ENCODE measurements at places on chromosomes 2 and 18. TPM values are rescaled to one million over a fixed set of nuclear protein-coding genes. Genes with fewer than 3 reads are reported as not detected.

The DSG2 gene
- 0.10 TPM for total RNA-seq

The CROCC2 gene
- total RNA-seq = not detected

The BAZ2B gene
- 8.5 TPM for total RNA-seq

GRCh38 chr2:228871012-228871411 lies 400.1 kb downstream of the PID1 start:
- no peak for DNase-seq

DNA sequence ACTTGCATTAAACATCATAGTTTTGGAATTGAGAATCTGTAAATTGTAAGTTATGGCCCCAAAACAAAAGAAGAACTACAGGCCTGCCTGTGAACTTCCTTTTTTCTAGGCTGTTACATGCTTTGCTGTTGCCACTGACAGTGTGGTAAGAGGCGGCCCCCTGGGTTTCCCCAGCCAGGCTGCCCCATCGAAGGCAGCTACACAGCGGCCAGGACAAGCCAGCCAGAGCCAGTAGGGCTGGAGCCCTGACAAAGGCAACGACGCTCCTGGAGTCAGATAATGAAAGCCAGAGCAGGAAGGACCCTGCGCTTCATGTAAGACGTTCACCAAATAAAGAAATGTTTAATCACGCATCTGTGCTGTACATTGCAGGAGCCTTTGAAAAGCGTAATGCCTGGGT lies 55.0 kb downstream of the ANKRD44 start:
- DNase-seq = peak; percentile 79

DNA sequence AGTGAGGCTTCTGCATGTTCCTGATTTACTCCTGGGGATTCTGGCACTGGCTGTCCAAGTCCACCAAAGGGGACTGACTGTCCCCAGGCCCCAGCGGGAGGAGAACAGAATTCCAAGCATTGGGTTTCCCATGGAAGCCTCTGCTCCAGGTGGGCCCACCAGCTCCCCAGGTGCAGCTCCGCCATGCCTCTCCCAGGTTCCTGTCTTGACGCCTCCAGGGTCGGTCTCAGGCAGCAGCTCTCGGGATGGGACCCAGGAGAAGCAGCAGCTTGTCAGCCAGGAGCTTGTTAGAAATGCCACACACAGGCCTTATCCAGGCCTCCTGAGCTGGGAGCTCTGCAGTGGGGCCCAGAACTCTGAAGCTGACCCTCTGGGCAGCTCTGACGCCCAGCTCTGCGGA lies 47.9 kb downstream of the DCDC2C start:
- DNase-seq = no peak

DNA sequence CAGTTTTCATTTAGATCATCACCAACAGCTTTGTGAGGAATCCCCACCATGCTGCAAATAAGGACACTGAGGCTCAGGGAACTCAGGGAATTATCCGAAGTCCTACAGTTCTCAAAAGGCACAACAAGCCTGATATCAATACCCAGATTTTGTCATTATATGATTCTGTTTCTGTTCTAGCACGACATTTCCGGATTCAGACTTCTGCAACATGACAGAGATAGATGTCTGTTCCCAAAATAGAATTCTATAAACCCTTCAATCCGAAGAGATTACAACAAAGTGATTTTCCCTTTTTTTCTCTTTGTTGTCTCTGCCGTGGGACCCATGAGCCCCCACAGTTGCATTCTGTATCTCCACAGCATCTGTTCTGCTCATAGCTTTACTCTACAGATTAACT lies 72.0 kb downstream of the DOCK10 start:
- DNase-seq = no peak

DNA sequence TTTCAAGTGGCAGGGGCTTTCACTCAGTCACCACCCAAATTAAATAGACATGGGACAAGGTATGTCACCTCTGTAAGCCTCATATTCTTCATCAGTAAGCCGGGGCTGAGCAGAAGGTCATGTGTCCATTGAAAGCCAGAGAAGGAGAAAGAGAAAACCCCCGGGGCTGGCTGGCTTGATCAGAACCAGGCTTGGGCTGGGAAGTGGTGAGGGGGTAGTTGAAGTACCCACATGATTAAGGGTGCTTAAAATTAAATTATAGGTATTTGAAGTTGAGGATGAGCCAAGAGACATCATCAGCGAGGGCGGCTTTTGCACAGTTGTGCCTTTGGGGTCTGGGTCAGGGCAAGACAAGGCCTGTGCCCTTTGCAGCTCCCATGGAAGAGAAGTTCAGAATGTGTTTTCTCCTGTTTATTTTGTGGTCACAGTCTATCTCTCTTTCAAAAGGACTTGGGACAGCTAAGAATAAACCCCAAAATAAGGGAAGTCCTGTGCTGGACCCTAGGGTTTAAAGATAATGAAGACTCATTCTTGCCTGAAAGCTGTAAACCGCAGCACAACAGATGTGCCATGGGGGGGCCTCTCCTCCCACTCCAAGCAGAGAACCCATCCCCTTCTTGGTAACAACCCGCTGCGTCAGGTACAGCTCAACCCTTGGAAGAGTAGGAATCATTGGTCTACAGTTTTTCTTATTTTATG lies 10.7 kb downstream of the DBI start:
- DNase-seq = no peak

DNA sequence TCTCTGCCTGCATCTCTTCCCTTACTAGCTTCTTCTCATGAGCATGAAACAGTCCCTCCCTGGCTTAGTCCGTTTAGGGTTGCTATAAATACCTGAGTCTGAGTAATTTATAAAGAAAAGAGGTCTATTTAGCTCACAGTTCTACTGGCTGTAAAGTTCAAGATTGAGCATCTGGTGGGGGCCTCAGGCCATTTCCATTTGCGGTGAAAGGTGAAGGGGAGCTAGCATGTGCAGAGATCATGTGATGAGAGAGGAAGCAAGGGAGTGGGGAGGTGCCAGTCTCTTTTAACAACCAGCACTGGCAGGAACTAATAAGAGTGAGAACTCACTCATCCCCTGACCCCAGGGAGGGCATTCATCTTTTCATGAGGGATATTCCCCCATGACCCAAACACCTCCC lies 26.8 kb downstream of the RHBDD1 start:
- DNase-seq = no peak

GRCh38 chr2:60303680-60304079 lies 249.8 kb downstream of the BCL11A start:
- DNase-seq = no peak

DNA sequence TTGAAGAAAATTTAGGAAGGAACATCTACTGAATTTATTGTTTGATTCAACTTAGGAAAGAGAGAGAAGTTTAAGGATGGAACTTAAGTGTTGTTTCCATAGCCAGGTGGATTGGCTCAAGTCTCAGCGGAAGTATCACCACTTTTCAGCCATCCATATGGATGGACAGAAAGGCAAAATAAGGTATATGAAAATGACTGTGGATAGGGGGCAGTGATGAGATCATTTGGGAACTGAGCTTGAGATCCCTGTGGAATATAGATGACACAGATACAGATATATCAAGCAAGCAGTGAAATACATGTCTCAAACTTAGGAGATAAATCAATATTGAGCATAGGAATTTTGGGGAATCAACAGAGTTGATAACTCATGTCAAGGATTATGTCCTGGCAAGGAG lies 1462.7 kb upstream of the NXPH2 start:
- DNase-seq = no peak

- no peak for DNase-seq
Measured at GRCh38 chr2:127675331-127676261, at the start of gene LIMS2. LIMS2 (minus strand) TSS chr2:127675530; CDS start chr2:127675024, 506 bp downstream.

DNA sequence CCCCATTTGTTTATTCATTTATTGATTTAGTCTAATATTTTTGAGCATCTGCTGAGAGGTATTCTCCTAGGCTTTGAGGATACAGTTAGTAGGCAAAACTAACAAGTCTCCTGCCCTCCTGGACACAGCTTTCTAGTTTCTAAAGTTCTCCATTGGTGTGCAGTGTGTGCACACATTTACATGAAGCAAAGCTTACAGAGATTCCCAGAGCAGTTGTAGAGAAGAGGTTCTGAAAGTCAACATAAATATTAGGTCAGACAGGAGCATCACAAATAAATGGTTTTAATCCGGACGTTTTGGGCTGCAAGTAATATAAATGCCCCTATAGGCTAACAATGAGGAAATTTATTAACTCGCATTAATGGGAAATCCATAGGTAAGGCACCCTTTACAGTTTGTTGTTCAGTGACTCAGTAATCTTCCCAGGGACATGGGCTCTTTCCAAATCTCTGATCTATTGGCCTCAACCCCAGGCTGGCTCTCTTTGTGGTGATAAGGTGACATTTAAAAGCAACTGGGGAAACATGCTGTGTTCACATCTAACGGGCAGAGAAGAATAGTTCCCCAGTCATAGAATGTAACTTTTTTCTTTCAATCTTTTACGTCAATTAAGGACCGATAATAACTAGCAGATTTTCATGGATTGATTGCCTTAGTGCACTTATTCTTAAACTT lies 407.2 kb downstream of the PTPRM start:
- DNase-seq = no peak

Measured in activated CD4-positive, alpha-beta memory T cell treated with anti-CD3 and anti-CD28 coated beads, Interleukin-2, amount 10 ng/mL, durations not matched to agents 7 days and 5 days (primary cell).